ENCODE measurements at places on chromosomes 3 and 15. TPM values are rescaled to one million over a fixed set of nuclear protein-coding genes. Genes with fewer than 3 reads are reported as not detected.

Gene PDHB
- 178 TPM for total RNA-seq

Gene TRIM42
- total RNA-seq = not detected

Gene CMTM6
- 41.8 TPM for total RNA-seq

Gene FILIP1L
- total RNA-seq = 12.6 TPM
